ENCODE measurements at places on chromosomes 4 and X.

- no peak for DNase-seq
Measured at GRCh38 chrX:102784550-102784949, 64.0 kb downstream of the GPRASP3 start.

DNA sequence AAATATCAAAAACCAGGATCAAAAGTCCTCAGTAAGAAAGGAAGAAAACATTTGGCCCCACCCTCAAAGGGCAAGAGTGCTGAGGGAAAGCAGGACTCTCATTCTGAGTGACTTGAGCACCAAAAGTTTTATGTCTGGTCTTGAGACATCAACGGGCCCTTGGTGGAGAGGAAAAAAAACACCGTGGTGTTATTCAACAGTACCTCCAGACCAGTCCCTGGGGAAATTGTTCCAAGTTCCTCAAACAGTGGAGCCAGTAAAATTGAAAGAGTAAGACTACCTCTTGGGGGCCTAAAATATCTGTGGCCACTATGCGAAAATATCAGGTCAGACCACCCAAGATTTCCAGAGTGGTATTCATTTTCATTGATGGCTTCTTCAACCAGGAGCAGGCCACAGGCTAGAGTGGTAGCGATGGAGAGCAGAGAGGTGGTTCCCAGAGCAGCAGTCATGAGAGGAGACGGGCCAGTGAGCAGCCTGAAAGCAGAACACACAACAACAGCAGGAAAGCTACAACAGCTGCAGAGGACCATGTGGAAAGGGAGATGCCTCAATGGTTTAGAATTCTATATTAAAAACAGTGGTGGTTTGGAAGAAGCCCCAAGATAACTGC is 63.7 kb upstream of the RPL34 start:
- no peak for DNase-seq

GRCh38 chr4:6740347-6740746 is 24.4 kb downstream of the BLOC1S4 start:
- no peak for DNase-seq

DNA sequence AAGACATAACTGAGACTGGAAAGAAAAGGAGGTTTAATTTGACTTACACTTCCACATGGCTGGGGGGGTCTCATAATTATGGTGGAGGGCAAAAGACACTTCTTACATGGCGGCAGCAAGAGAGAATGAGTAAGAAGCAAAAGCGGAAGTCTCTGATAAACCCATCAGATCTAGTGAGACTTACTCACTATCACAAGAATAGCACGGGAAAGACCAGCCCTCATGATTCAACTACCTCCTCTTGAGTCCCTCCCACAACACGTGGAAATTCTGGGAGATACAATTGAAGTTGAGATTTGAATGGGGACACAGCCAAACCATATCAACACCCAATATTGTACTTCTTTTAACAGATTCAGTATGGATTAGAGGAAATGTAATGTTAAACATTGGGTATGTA is 646.6 kb downstream of the ANKRD50 start:
- no peak for DNase-seq

- DNase-seq: peak; percentile 14
Measured at GRCh38 chr4:141132709-141133145, 542 bp downstream of the RNF150 start.

DNA sequence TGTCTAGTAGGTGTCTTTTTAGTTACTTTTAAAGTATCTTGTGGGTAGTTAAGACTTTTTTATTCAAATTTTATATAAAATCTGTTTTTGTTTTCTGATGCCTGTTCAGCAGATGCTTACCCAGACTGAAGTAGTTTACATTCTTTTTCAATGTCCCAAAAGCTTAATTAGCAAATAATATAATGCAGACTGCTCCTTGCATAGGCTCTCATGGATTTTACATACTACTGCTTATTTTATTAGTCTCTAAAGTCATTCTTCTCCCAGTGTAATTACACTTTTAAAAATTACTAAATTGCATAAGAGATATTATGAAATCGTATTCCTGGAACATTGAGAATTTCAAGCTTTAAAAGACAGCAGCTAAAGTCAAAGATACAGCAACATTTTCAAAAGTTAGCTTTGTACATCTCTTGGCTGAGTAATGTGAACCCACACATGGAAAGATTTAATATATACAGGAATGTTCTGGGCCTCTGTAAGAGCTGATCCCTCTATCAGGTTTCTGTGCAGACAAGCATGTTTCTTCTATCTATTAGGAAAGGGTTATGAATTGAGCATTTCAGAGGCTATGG is 148.4 kb upstream of the SPRY1 start:
- no peak for DNase-seq

DNA sequence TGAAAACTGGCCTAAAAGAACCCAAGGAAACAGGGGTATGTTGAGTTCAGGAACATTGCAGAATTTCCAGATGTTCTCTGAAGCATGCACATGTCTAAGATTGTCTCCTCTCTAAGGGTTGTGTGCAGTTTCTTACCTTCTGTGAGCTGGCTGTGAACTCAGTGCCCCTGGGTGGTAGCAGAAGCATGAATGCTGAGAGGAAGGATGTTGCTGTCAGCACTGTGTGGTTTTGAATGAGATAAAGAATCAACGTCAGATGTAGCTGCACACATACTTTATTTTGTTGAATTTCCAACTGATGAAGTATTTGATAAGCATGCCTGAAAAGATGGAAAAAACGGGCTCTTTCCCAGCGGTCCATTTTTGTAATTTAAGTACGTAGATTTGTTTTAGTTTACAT is 23.8 kb upstream of the CD38 start:
- no peak for DNase-seq

GRCh38 chr4:92305878-92306520 is 2.2 kb downstream of the GRID2 start:
- peak; percentile 68 for DNase-seq

- DNase-seq: no peak
Measured at GRCh38 chr4:42654631-42655268, 2.2 kb downstream of the ATP8A1 start.

DNA sequence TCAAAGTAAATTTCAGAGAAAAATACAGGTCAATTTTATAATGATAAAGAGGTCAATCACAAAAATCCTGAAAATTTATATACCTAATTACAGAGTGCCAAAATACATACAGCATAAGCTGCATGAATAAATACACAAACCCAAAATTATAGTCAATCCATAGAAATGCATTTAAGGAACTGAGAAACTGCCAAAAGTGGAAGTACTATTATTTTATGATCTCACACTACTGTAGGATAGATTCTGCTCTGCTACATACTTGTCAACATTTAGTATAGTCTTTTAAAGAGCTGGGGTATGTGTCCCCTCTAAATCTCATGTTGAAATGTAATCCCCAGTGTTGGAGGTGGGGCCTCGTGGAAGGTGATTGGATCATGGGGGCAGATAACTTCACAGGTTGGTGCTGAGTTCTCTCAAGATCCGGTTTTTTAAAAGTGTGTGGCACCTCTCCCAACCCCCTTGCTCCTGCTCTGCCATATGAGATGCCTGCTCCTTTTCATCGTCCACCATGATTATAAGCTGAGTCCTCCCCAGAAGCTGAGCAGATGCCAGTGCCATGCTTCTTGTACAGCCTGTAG is 31.8 kb downstream of the CHIC2 start:
- no peak for DNase-seq

DNA sequence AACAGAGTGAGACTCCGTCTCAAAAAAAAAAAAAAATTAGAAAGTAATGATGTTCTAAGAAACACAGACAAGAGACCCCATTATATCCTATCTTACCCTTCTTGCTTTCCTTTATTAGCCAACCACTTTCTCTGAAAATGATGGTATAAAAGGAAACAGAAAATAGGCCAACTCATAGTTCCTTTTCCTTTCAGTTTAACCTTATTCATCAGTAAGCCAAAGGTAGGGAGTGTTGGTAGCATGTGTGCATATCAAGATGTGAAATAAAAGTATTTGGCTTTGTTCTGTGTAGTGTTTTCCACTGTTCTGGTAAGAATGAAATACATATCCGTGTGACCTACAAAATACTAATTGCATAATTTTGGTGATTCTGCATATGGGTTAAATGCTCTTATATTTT is 266.6 kb downstream of the ZNF674 start:
- DNase-seq: no peak

DNA sequence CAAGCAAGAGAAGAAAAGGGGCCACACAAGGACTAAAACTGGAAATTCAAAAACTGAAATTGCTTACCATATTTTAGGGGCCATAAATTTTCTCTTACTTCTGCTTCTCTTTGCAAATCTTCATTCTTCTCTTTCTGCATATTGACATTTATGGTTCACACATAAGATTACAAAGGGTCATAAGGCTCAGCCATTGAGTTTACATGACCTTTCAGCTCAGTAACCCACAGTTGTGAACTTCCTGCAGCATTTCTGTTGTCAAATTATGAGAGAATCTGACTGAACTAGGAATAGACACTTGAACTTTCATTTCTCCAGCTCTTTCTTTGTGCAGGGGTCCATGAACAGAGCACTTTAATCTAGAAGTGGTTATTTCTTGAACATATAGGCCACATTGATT is 434.8 kb upstream of the CT83 start:
- no peak for DNase-seq

Data from midbrain (tissue), 1 donor.